Cortex of kidney (tissue), 1 donor: ENCODE measurements at places on chromosomes 12 and 14.

DNA sequence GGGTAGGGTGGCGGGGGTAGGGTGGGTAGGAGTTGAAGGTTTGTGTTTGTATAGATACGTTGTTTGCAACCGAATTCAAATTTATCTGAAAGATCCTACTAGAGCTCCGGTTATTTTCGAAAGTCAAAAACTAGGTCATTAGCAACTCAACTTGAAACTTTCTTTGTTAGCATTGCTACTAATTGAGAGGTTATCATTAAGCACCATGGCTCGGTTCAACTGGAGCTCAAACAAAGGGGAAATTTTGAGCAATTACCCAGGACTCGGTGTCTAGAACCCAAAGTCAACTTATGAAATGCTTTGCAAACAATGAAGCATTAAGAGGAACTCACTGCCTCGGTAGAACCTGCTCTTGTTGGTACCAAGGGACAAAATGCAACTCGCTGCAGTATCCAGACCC, 207.7 kb downstream of the BCAT1 start:
- no peak for DNase-seq

- DNase-seq = no peak
These were observed 85.3 kb downstream of the SCARB1 start for GRCh38 chr12:124778411-124778810.

- no peak for DNase-seq
These were observed 341.0 kb upstream of the TMEM132C start for GRCh38 chr12:127925971-127926370.

DNA sequence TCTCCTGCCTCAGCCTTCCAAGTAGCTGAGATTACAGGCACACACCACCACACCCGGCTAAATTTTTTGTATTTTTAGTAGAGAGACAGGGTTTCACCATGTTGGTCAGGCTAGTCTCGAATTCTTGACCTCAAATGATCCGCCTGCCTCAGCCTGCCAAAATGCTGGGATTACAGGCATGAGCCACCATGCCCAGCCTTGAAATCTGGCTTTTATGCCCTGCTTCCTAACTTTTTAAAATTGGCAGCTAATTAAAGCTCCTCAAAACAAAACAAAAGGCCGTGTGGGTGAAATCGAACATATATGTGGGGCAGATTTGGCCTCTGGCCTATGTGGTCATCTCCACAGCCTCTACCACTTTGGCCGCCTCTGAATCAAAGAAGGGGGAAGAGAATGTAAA, 37.9 kb downstream of the KCTD10 start:
- no peak for DNase-seq

DNA sequence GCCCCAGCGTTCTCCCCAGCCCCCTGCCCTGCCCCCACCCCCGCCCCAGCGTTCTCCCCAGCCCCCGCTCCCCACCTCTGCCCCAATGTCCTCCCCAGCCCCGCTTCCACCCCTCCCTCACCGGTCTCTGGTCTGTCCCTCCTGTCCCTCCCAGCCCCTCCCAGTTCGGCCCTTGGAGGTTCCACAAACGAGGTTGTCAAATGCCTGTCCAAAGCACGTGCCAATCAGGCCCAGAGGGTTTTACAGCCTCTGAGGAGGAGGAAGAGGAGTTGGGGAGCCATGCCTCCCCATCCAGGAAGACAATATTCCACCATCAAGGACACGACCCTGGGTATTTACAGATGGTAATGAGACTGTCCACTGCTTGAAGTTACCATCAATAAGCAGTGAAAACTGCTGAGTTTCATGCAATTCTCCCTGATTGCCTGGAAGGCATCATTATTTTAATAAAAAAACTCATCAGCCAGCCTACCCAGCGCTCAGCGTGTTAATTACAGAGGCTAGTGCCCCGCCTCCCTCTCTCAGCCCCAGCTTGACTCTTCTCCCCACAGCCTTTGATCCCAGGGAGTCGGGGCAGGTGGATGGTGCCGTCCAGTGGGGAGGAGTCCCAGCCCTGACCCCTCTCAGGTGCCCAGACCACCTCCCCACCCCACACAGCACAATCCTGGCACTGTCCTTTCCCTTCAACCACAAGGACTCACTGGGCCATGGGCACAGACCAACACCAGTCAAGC, 30.6 kb upstream of the C14orf180 start:
- DNase-seq = no peak

- no peak for DNase-seq
These were observed 122.3 kb downstream of the MON2 start for GRCh38 chr12:62588916-62589315.

DNA sequence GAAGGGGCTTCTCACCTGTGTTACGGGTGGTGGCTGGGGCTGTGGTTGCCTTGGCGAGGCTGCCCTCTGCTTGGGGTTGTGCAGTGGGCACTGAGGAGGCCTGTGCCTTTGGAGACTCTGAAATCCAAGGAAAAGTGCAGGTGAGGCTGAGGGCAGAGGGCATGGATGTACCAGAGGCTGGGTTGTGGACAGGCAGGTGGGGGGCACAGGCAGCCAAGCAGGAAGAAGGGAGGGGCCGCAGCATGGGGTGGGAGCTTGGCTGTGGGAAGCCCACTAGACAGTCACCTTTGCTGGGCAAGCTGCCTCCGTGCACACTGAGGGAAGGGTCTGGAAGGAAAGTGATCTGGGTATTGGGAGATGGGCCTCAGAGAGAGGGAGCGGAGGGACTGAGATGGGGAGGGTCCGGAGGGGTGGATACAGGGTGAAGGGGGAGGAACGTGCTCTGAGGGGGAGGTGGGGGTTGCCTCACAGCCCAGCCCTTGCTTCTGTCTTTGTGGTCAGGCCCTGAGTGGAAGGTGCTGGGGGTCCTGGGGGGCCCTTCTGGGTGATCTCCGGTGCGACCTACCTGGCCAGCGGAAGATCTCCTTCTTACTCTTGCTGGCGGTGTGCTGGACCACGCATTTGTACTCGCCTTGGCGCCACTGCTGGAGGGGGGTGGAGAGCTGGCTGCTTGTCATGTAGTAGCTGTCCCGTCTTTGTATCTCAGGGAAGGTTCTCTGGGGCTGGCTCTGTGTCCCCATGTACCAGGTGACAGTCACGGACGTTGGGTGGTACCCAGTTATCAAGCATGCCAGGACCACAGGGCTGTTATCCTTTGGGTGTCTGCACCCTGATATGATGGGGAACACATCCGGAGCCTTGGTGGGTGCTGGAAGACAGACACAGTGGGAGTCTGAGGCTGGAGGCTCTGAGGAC, 318.7 kb downstream of the TMEM121 start:
- no peak for DNase-seq

GRCh38 chr12:126117502-126117901, 1052.3 kb downstream of the AACS start:
- DNase-seq = no peak

DNA sequence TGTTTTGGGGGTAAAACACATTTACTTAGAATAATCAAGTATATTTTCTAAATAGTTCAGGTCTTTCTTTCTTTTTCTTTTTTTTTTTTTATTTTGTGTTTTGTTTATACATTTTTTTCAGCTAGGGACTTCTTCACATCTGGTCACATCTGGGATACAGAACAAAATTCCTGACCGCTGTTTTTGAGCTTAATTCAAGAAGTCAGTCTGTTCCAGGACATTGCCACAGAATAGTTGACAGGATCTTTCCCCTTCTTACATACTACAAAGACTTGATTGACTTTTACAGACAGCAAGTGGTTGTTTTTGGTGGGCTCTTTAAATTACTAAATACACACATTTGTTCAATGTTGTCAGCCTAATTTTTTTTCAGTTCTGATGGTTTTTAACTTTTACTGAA, 41.8 kb upstream of the DCN start:
- DNase-seq = no peak

- no peak for DNase-seq
These were observed at the start of gene RAB35 for GRCh38 chr12:120116441-120116791. Gene RAB35, minus strand, starts transcription at chr12:120116753. Its CDS starts 103 bp downstream, at chr12:120116650.

DNA sequence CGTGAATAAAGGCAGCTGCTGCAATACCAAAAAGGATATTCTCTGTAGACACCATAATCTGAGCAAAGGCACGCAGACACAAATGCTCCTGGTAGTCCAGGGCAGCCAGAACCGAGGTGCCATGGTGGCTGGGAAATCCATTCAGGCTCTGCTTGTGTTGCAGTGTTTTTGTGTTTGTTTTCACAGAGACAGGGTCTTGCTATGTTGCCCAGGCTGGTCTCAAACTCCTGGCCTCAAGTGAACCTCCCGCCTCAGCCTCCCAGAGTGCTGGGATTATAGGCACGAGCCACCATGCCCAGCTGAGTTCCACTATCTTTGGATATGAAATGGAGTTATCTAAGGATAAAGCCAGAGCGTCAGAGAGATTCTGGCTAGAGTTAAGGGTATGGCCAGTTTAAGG, 39.8 kb downstream of the DCAF4 start:
- DNase-seq = no peak

DNA sequence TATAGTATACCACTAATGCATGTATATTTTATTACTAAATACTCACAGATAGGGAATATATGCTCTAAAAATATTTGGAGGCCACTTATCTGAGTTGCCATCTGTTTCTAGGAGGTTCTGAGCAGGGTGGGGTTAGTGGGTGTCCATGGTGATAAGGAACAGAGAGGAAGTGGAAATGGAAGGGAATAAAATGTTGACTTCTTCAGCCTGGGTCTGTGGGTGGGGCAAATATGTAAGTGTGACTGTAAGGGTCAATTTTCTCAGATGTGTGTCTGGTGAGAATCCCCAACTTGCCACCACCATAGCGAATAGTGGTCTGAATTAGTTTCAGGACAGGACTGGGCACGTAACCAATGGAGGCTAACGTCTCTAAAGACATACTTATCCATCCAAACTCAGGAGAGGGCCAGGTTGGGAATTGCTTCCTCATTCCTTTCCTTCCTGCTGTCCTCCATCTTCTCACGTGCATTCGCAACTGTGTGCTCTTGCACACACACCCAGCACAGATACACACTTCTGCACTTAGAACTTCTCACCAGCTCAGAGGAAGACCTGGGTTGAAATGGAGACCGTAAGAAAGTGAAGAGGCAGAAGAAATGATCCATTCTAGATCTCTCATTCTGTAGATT, 54.2 kb upstream of the GZMB start:
- no peak for DNase-seq

DNA sequence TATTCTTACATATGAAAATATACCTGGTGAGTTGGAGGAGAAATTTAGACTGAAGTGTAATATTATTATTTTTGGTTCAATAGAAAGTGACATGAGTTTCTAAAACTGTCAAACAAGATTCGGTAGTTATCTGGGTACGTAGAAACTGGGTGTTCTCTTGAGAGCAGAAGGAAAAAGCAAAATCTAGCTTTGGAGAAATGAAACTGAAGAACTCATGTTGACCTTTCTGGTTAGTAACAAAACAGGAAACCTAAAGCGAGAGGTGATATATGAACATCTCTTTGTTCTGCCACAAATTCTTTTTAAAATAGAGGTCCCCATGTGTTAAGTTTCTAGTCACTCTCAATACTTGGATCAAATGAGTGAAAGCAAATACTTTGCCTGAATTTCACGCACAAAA, 401.7 kb downstream of the TRHDE start:
- no peak for DNase-seq

DNA sequence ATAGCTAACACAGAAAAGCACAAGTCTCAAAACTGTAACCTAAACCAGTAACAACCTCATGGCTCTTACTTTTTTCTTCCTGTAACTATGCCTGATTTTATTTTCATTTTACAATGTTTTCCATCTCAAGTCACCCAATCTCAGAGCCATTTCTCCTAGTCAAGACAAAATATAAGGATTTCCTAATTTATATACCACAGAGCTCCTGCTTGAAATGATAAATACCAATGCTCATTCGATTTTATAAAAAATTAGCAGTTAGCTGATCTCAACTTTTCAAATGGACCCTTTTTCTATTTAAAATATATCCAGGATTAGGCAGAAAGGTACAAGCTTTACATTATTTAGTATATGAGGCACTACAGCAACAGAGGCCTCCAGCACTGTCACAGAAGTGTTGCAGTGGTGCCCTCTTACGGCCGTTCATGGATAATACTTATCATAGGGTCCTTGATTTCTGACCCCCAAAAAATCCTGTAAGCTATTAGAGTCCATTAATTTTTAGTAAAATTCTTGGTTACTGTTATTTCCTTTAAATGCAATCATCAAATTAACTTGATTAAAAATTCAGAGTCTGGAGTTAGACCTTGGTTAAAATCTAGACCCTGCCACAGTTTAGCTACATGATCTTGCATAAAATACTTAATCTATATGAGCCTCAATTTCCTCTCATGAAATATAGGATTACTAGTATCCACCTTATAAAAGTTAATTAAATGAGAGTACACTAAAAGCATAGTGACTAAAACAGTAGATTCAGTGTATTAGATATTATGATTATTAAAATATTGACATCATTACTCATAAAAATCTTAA, 68.3 kb downstream of the SEC23A start:
- no peak for DNase-seq

DNA sequence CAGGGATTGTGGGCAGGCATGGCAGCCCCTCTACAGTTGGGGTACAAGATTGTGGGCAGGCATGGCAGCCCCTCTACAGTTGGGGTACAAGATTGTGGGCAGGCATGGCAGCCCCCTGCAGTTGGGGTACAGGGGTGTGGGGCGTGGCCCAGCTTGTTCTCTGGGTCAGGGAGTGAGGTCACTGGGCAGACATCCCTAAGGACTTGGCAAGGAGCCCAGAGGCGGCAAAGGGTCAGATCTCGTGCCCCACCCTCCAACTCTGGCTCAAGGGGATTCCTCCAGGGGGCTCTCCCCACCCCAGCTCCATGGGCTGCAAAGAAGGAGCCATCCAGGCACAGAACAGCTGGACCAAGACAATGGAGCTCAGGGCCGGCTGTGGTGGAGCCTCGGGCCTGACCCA, 25.8 kb upstream of the NUDT14 start:
- no peak for DNase-seq

GRCh38 chr12:20696181-20696905, 1.2 kb downstream of the SLCO1C1 start:
- DNase-seq = no peak

DNA sequence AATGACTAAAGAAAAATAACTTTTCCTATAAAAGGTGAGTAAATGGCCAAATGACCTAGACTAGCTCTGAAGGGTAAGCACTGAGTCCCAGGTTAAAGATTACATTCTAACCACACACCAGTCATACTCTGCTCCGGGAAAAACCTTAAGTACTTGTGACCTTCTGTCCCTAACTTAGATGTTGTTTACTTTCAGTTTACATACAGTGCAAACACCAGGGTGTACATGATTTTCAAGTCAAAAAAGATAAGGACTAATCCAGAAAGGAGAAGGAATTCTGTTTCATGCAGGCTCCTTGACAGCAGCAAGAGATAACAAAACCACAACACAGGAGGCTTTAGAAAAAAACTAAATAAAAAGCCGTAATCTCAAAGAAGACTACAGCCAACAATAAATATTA, 174.2 kb downstream of the PPM1H start:
- DNase-seq = no peak

GRCh38 chr14:94458096-94458495, 5.5 kb upstream of the SERPINA11 start:
- no peak for DNase-seq

GRCh38 chr14:52879958-52880357, 70.9 kb downstream of the FERMT2 start:
- DNase-seq = no peak

- no peak for DNase-seq
These were observed 89.7 kb upstream of the PARP11 start for GRCh38 chr12:3962631-3963483.

- no peak for DNase-seq
These were observed 59.7 kb downstream of the SLC24A4 start for GRCh38 chr14:92382677-92383076.
